Nephron progenitor cell (in vitro differentiated cells): ENCODE measurements at places on chromosomes 4 and X.

- no peak overlapping the region for H3K4me3 ChIP-seq
- no peaks in the 10 kb centered on the region for H3K27me3 ChIP-seq
- no peaks in the 10 kb centered on the region for H3K36me3 ChIP-seq
- H3K27ac ChIP-seq, result no peak overlapping the region
- no peaks in the 10 kb centered on the region for H3K4me1 ChIP-seq
Measured at GRCh38 chr4:106676173-106676921, 307.8 kb upstream of the GIMD1 start.

DNA sequence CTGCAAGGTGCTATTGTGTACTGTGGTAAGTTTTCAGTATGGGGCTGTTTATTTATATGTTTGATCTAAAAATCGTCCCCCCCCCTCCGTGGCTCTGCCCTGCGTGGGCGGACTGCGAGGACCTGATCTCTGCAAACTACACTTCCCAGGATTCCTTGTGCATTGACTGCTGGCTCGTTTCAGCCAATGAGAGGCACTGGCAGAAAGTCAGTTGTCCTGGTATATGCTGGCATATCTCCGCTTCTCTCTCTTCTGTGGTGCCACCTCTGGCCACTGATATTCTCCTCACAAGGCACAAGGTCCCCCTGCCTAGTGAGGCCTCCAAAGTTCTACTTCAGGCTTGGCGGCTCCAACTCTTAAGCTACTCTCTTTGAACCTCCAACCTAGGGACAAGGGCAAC, 168.8 kb upstream of the ZFP42 start:
- no peak for DNase-seq
- no peak overlapping the region for H3K27ac ChIP-seq
- no peaks in the 10 kb centered on the region for H3K4me1 ChIP-seq
- no peaks in the 10 kb centered on the region for H3K36me3 ChIP-seq

GRCh38 chr4:172709376-172709775, 459.2 kb upstream of the GALNT7 start:
- no peak for DNase-seq
- H3K4me3 ChIP-seq, result no peak overlapping the region
- peak overlapping the region; percentile 47 for H3K27ac ChIP-seq
- peaks cover 19% of the 10 kb centered on the region for H3K36me3 ChIP-seq

DNA sequence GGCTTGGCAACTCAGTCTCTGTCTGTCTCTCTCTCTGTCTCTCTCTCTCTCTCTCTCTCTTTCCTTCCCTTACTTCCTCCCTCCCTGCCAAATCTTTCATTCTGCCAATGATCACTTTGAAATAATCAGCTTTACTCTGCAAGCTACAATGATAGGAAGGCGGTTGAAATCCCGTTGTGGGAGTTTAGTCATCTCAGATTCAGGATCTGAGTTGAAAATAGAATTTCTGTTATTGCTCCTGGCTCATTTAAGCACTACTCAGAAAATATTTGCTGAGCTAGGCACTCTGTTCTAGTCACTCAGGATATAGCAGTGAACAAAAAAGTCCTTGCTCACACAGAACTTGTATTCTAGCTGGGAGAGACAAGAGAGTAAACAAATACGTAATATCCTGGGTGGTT, 56.3 kb upstream of the DCTD start:
- no peaks in the 10 kb centered on the region for H3K4me1 ChIP-seq
- H3K27ac ChIP-seq, result no peak overlapping the region
- DNase-seq, result no peak
- no peak overlapping the region for H3K4me3 ChIP-seq

- H3K27me3 ChIP-seq, result no peaks in the 10 kb centered on the region
- H3K4me3 ChIP-seq, result no peak overlapping the region
- H3K4me1 ChIP-seq, result no peaks in the 10 kb centered on the region
- no peak overlapping the region for H3K27ac ChIP-seq
Measured at GRCh38 chr4:3135155-3136011, 60.9 kb downstream of the HTT start.

DNA sequence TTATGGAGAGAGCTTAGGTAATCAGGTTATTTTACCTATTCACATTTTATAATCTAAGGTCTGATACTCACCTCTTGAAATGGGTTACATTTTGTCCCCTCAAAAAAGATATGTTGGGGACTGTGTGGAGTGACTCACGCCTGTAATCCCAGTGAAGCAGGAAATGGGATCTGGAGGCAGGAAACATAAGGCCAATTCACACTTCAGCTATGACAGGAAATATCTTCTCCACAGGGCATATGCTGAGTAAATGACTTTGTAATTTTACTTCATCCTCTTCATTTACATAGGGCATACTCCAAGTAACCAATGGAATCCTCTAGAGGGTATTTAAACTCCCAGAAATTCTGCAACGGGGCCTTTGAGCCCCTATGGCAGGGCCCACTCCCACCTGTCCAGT, 54.8 kb upstream of the ZMAT1 start:
- DNase-seq, result no peak
- no peaks in the 10 kb centered on the region for H3K27me3 ChIP-seq
- no peak overlapping the region for H3K27ac ChIP-seq
- H3K4me1 ChIP-seq, result no peaks in the 10 kb centered on the region

GRCh38 chrX:7263330-7263729, 115.4 kb upstream of the PUDP start:
- H3K4me1 ChIP-seq, result no peaks in the 10 kb centered on the region
- H3K36me3 ChIP-seq, result peaks cover 25% of the 10 kb centered on the region
- H3K27ac ChIP-seq, result no peak overlapping the region
- peaks cover 3% of the 10 kb centered on the region for H3K27me3 ChIP-seq
- no peak for DNase-seq
- H3K4me3 ChIP-seq, result no peak overlapping the region

GRCh38 chr4:184120549-184121127, 97.0 kb downstream of the ENPP6 start:
- no peaks in the 10 kb centered on the region for H3K36me3 ChIP-seq
- H3K27ac ChIP-seq, result no peak overlapping the region
- H3K4me3 ChIP-seq, result no peak overlapping the region
- no peak for DNase-seq
- peaks cover 7% of the 10 kb centered on the region for H3K27me3 ChIP-seq
- peaks cover 9% of the 10 kb centered on the region for H3K4me1 ChIP-seq

DNA sequence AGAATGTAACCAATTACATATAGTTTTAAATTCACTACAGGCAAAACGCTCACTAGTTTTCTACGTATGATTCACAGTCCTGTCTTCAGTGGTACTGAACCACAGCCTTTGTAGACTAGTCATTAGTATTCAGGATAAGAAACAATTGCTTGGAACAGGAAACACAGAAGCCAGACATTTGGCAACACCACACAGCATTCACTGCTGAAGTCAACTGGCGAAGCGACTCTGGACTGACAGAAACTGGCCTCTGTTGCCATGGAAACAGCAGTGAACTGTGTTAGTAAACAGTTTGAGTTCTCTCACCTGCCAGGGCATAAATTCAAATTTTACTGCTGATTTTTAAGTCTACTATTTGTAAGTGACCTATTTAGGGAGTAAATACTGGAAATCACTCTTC, 57.6 kb downstream of the MAPK10 start:
- no peak overlapping the region for H3K4me3 ChIP-seq
- H3K27ac ChIP-seq, result peak overlapping the region; percentile 70
- peak; percentile 53 for DNase-seq
- peaks cover 10% of the 10 kb centered on the region for H3K36me3 ChIP-seq
- no peaks in the 10 kb centered on the region for H3K27me3 ChIP-seq
- peaks cover 12% of the 10 kb centered on the region for H3K4me1 ChIP-seq

- H3K27me3 ChIP-seq, result peaks cover 10% of the 10 kb centered on the region
- no peaks in the 10 kb centered on the region for H3K4me1 ChIP-seq
- H3K36me3 ChIP-seq, result no peaks in the 10 kb centered on the region
- H3K27ac ChIP-seq, result no peak overlapping the region
Measured at GRCh38 chr4:105050896-105051295, 95.8 kb upstream of the TET2 start.

- peaks cover 20% of the 10 kb centered on the region for H3K27me3 ChIP-seq
- H3K4me1 ChIP-seq, result peaks cover 7% of the 10 kb centered on the region
- no peak for DNase-seq
- peaks cover 4% of the 10 kb centered on the region for H3K36me3 ChIP-seq
- no peak overlapping the region for H3K4me3 ChIP-seq
Measured at GRCh38 chr4:2305766-2306501, 44.0 kb upstream of the MXD4 start.

DNA sequence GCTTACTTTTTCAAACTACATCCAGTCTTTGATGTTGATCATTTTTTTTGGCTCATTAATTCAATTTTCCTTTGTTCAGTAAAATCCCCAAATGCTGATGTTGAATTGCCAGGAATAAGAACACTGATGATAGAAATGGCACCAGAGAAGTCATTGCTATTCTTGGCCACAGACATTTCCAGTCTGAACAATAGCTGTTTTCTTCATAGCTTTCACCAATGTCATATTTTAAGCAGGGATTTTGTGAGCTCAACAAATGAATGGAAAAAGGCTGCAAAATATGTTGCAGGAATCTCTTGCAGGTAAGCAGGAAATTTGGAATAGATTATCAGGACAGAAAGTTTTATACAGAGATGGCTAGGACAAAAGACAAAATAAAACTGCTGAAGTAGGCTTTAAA, 40.5 kb upstream of the GLRB start:
- H3K4me3 ChIP-seq, result no peak overlapping the region
- no peaks in the 10 kb centered on the region for H3K4me1 ChIP-seq
- peaks cover 3% of the 10 kb centered on the region for H3K27me3 ChIP-seq
- no peaks in the 10 kb centered on the region for H3K36me3 ChIP-seq

DNA sequence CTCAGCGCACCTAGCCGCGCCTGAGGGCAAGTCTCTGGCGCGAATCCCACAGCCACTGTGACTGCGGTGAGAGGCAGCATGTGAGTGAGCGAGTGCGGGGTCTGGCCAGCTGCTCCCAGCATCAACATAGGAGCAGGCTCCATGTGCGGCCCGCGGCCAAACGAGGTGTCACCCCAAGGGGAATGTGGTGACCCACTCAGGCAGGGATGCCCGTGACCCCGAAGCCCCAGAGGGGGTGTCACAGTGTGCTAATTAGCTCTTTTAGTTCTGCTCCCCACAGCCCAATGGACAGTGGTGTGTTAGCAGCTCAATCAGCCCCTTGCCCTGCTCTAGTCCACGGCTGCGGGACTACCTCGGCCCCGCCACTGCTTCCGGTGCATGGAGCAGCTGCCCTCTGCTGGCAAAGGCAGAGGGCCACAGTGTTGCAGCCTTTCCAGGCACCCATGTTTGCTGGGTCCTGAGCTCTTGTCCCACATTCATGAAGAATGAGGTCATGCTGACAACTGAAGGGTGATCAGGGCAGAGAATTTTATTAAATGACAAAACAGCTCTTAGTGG, 61.4 kb downstream of the AGA start:
- H3K27me3 ChIP-seq, result peaks cover 3% of the 10 kb centered on the region
- no peak overlapping the region for H3K4me3 ChIP-seq
- no peaks in the 10 kb centered on the region for H3K4me1 ChIP-seq
- DNase-seq, result no peak

DNA sequence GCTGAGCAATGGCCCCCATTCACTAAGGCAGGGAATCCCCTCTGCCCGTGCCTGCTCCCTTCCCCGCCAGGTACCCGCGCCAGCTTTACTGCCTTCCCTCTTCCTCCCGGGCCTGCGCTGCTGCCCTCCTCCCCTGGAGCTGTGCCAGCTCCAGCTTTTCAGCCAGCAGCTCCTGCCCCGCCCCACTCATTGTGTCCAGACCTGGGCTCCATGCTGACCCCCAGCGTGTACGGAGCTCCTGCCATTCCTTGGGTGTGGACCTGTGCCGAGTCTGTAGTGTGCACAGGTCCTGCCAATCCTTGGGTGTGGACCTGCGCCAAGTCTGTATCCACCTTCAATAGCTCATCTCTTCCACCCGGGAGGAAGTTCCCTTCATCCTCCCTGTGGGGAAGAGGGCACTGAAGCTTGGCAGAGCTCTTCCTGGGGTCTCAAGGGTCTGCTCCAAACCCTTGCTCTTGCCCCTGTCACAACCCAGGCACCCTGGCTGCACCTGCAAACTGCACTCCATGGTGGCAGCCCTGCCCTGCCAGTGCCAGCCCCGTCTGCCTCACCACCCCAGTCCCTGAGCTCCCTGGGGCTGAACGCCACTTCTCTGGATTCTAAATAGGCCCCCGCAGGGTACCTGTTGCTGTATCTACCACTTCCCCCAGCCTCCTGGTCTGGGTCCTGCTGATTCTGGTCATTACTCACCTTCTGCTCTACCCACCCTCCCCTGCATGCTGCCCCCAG, 63.9 kb downstream of the TRMT44 start:
- H3K36me3 ChIP-seq, result no peaks in the 10 kb centered on the region
- H3K27ac ChIP-seq, result no peak overlapping the region
- DNase-seq, result no peak
- H3K27me3 ChIP-seq, result peaks cover 13% of the 10 kb centered on the region
- peaks cover 12% of the 10 kb centered on the region for H3K4me1 ChIP-seq

- no peak for DNase-seq
- no peaks in the 10 kb centered on the region for H3K27me3 ChIP-seq
- no peak overlapping the region for H3K27ac ChIP-seq
- H3K36me3 ChIP-seq, result no peaks in the 10 kb centered on the region
Measured at GRCh38 chr4:152357206-152357605, 178.7 kb downstream of the FBXW7 start.

DNA sequence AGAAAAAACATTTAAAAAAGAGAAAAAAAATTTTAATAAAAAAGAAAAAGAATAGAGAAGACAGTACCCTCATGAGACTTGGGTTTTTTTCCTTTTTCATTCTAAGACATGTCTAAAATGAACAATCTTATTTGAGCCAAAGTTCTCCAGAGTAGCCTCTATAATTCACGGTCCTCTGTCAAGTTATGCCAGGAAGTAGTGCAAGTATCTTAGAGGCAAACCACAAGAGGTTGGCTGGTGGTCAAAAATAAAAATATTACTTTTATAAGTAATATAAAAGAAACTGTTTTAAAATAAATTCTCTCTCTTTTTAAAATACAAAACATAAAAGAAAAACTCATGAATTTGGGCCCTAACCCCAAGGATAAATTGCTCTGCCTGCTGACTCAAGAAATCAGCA, 26.5 kb downstream of the HNRNPDL start:
- no peaks in the 10 kb centered on the region for H3K4me1 ChIP-seq
- no peak for DNase-seq
- peaks cover 3% of the 10 kb centered on the region for H3K27me3 ChIP-seq
- no peak overlapping the region for H3K4me3 ChIP-seq
- no peak overlapping the region for H3K27ac ChIP-seq

DNA sequence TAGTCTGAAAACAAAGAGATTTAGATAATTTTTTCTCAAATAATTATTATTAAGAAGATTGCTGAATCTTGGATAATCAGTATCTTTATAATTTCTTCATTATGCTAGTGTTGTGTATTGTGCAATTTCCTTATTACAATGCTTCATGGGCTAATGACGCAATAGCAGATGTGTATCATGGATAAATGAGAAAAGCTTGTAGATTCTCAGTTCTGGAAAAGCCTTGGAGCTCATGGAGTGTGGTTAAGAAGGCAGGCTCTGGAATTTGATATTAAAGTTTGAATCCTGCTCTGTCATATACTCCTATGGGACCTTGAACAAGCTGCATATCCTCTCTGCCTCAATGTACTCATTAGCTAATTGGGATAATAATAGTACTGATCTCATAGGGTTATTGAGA, 18.9 kb upstream of the CXCL8 start:
- no peak overlapping the region for H3K4me3 ChIP-seq
- DNase-seq, result no peak
- H3K27me3 ChIP-seq, result peaks cover under 1% of the 10 kb centered on the region
- H3K4me1 ChIP-seq, result no peaks in the 10 kb centered on the region
- no peaks in the 10 kb centered on the region for H3K36me3 ChIP-seq

- H3K4me3 ChIP-seq, result peak overlapping the region; percentile 70
- DNase-seq, result peak; percentile 49
- H3K27me3 ChIP-seq, result peaks cover 2% of the 10 kb centered on the region
Measured at GRCh38 chr4:680551-680927, 6.2 kb downstream of the MYL5 start.

GRCh38 chr4:79199743-79200142, 126.1 kb downstream of the NAA11 start:
- no peak overlapping the region for H3K27ac ChIP-seq
- H3K36me3 ChIP-seq, result no peaks in the 10 kb centered on the region
